Cardiac fibroblast (primary cell): ENCODE measurements at places on chromosomes 7 and 10.

DNA sequence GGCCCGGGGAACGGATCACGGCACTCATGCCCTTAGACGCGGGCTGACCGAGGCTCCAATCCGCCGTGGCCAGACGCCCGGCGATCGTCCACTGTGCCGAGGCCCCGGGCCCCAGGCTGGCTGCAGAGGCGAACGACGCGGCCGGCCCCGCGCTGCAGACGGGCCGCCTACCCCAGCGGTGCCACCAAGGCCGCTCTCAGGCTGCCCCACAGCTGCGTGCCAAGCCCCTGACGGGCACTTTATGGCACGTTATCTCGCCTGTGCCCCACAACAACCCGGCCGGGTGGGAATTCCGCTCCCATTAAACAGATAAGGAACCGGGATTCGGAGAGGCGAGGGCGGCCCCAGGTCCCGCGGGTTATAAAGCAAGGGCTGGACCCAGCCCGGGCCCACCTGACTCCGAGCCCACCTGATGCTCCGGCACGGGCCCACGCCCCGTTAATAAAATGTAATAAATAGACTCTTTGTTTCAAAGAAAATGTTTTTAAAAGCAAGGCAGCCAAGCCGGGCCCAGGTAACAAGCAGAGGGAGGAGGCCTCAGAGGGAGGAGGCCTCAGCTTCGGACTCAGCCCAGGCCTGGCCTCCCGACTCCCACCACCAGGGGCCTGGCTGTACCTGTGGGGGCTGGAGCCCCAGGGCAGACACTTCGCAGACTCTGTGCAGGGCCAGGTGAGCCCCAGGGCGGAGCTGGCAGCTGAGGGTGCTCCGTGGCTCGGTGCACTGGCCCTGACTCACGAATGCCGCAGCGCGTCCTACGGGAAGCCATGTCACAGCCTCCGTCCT, 79.7 kb downstream of the FOXL3 start:
- no peak for DNase-seq

- DNase-seq, result peak; percentile 47
Observed at GRCh38 chr10:72466018-72466417, 111.3 kb upstream of the DNAJB12 start.

- DNase-seq, result peak; percentile 52
Observed at GRCh38 chr10:31549896-31550295, 230.9 kb downstream of the ZEB1 start.

DNA sequence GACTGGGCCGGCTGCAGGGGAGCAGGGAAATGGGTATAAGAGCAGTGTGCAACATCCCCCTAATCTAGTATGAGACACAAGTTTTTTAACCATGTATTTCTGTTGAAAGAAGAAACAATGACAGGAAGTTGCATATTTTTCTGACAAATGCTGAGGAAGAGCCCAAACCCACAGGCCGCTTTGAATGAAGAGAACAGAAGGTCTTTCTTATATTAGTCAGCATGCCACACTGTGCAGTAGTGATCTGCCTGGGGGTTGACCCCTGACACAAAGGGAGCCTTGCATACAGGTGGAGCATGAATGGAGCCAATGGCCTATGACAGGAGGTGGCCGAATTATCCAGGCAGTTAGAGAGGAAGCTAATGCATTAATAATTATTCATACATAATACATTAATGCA, 518.3 kb downstream of the PLXDC2 start:
- DNase-seq, result peak; percentile 57

DNA sequence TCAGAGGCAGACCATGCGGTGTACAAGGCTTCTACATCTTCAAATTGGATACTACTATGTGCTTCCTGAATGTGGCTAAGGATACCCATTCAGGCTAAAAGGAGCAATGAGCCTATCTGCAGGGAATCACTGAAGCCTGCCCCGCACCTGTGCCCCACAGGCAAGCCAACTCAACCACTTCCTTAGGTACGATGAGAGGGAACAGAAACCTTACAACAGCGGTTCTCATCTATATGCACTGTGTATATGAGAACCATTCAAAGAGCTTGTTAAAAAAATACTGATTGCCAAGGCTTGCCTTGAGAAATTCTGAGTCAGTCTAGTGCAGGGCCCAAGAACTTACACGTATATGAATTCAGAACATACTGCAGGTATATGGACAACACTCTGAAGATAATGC, 679.6 kb downstream of the PARD3 start:
- DNase-seq, result no peak

- no peak for DNase-seq
Observed at GRCh38 chr10:9291081-9291480, 1236.6 kb downstream of the GATA3 start.

- DNase-seq, result peak; percentile 77
Observed at GRCh38 chr10:122113161-122113944, 124.4 kb downstream of the TACC2 start.

DNA sequence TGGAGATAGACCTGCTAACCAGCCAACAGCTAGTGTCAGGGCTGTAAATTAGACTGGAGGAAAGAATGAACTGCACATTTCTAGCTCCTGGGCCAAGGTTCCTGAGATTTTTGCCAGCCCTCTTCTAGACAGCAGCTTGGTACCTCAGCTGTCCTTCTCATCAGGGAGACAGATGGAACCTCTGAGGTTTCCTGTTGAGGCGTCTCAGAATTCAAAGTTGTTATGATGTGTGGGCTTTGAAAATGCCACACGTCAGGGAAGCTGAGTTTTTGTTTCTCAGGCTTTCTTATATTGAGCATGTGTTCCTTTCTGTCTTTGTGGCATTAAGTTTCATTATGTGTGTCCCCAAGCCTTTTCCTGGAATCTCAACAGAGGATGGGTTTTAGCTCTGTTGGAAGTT, 736.6 kb downstream of the AUTS2 start:
- DNase-seq, result no peak

- peak; percentile 4 for DNase-seq
Observed at GRCh38 chr7:85498031-85498430, 311.2 kb upstream of the SEMA3D start.

DNA sequence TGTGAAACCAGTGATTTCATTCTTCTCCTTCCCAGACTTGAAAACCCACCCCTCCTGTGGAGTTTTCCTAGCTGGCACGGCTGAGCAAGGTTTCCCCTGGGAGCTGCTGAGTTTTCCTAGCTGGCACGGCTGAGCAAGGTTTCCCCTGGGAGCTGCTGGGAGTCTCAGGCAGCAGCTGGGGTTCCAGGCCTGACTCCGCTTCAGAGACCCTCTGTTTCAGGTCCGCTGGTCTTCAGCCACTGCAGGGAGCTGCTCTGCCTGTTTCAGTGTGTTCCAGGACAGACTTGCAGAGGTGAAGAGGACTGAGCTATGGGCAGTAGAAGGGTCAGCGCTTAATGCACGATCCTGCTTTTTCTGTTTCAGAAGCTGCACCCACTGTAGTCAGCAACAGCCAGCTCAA, 104.9 kb downstream of the XRCC2 start:
- DNase-seq, result no peak

DNA sequence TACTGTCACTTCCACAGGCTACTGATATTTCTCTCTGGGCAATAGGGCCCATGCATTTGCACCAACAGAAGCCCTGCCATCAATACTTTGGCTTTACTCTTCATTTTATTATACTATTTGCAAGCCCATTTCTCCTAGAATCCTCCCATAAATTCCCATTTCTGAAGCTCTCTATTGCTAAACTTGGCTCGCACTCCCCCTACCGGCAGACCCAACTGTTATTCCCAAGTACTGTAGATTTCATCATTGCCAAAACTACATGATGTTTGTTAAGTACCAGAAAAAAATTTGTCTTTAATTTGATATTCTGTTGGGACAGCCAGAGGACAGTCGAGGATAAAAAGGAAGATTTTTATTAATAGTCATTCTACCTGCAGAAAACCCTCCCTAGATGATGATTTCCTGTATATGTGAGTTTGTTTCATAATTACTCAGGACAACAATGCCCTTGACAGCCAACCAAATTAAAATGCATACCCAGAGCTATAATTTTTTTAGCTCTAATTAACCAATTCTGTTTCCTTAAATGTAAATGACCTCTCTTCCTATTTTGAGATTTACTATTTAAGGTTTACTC, 298.6 kb downstream of the REEP3 start:
- peak; percentile 85 for DNase-seq

GRCh38 chr7:21318916-21319270, 109.0 kb upstream of the SP4 start:
- no peak for DNase-seq

DNA sequence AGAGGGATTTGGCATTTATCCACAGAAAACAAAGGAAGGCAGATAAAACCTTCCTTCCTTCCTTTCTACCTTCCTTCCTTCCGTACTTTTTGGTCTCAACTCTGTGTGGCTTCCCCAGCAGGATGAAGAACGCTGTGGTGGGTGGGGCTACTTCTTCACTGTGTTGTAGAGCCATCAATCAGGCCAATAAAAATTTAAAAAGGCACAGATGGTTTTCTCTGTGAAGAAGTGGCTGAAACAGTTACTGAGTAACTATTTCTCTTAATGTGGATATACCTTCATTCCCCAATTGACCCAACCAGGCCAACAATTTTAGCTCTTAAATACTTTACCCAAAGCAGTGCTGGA, 75.8 kb downstream of the ZNF92 start:
- no peak for DNase-seq

DNA sequence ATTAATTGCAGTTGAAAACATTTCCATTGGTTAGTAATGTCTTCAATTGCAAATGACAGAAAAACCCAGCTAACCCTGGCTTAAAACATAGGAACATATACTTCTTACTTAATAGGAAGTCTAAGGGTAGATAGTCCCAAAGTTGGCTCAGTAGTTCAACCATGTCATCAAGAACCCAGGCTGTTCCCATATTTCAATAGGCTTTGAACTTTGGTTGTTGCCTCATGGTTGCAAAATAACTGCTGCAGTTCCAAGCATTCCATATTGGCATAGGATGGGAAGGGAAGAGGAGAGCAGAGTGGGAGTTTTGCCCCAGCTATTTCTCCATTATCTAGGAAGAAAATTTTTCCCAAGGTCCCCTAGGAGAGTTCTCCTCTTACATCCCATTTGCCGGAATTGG, 81.4 kb upstream of the EEPD1 start:
- DNase-seq, result no peak

- DNase-seq, result no peak
Observed at GRCh38 chr7:148670807-148671206, 27.9 kb upstream of the CUL1 start.

DNA sequence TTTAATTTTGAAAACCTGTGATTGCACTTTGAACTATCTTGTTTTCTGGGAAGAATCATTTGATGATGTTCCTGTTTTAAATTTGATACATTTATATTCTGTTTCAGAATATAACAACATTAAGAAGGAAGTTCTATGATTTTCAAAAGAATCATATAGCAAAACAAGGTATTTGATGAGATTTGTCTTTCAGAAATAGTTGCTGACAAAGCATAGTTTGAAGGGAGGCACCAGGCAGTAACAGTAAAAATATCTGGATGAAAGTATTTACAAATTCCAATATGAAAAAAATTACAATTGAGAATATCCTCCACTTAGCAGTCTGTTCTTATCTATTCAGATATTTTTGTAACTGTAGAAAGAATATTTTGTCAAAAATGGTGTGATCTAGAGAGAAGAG, 266.1 kb upstream of the CSTF2T start:
- no peak for DNase-seq

GRCh38 chr10:62655337-62655994, 149.1 kb upstream of the ADO start:
- DNase-seq, result no peak

DNA sequence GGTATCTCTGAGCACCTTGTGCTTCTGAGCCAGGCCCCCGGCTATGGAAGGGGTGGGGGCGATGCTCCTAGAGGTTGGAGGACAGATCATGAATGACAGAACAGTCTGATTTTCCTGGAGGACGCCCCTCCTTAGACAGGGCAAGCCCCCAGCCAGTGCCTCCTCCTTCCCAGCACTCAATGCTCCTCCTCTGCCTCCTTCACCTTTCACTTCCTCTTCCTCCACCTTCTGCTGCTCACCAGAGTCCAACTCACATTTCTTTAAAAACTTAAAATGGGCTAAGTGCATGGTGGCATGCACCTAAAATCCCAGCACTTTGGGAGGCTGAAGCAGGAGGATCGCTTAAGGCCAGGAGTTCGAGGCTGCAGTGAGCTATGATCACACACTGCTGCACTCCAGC, 71.1 kb upstream of the CUX1 start:
- no peak for DNase-seq

- DNase-seq, result no peak
Observed at GRCh38 chr10:20874261-20874660, 22.9 kb downstream of the NEBL start.

- DNase-seq, result no peak
Observed at GRCh38 chr7:100679927-100680575, 6.5 kb downstream of the GNB2 start.
